GM12864 (cell line): ENCODE measurements at places on chromosomes 7 and 10.

GRCh38 chr7:25844102-25844870 lies 307.7 kb upstream of the NFE2L3 start:
- DNase-seq = no peak

- no peak for DNase-seq
Observed at GRCh38 chr7:1645071-1645409, 25.0 kb upstream of the ELFN1 start.

DNA sequence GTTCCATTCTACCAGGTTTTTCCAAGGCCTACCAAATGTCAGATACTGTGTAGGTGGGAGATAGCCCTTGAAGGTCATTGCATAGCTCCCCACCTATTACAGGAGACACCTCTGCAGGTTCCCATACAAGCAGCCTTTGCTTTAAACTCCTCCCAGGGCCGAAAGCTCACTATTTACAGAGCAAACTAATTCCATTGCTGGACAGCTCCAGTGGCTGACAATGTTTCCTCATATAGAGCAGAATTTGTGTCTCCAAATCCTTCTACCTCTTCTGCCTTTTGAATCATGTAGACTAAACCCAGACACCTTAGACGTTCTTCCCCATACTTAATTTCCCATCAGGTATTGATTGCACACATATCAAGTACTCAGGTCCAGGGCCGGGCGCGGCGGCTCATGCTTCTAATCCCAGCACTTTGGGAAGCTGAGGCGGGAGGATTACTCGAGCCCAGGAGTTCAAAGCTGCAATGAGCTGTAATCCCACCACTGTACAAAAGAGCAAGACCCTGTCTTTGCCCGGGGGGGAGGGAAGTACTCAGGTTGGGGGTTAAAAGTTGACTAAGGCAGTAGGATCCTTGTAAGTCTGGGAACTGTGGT lies 2.1 kb downstream of the CNNM1 start:
- no peak for DNase-seq

DNA sequence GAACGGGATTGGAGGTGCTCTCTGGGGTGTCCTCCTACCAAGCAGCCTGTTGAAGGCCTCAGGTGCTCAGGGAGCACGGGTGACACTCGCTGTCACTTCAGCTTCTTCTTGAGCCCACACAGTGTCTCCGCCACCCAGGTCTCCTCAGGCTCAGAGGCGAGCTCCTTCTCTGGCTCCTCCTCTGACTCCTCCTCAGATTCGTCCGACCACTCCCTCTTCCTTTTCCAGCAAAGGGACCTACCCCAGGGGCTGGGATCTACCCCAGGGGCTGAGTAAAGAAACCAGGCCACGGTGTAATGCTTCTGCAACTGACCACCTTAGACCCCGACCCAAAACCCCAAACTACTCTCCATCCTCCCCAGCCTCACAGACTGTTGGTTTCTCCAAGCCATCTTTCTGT lies 9.2 kb upstream of the RBAK start:
- DNase-seq = no peak

- no peak for DNase-seq
Observed at GRCh38 chr10:12700557-12700874, 301.0 kb downstream of the CCDC3 start.

- no peak for DNase-seq
Observed at GRCh38 chr10:117345143-117345542, 30.1 kb downstream of the PDZD8 start.

GRCh38 chr10:116690356-116691322 lies 51.7 kb downstream of the HSPA12A start:
- DNase-seq = no peak

GRCh38 chr7:157310676-157311185 lies 26.1 kb upstream of the DNAJB6 start:
- no peak for DNase-seq

- no peak for DNase-seq
Observed at GRCh38 chr7:39621261-39621660, 2.1 kb upstream of the RALA start.

- no peak for DNase-seq
Observed at GRCh38 chr10:124568339-124568738, 106.7 kb downstream of the LHPP start.

GRCh38 chr7:108492742-108493141 lies 33.2 kb downstream of the PNPLA8 start:
- DNase-seq = no peak

GRCh38 chr10:6297951-6298381 lies 95.2 kb downstream of the PFKFB3 start:
- no peak for DNase-seq

- no peak for DNase-seq
Observed at GRCh38 chr7:157943561-157943960, 606.8 kb downstream of the DNAJB6 start.

GRCh38 chr7:112271162-112271561 lies 64.7 kb downstream of the ZNF277 start:
- no peak for DNase-seq

- no peak for DNase-seq
Observed at GRCh38 chr7:47672977-47673381, 91.1 kb upstream of the TNS3 start.

DNA sequence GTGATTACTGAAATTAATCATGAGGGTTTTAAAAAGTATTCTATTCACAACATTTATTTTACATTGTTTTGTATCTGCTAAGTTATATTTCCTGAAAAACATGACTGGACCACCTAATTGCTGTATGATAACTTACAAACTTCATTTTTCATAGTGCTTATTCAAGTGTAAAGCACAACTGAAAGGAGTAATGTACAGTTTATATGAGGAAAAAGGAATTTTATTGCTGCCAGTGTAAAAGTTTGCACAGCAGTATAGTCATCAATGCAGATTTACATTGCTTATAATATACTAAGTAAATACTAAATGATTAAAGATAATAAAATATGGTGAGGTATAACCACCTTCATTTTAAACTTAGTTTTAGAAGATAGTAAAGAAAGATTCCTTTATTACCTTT lies 4.0 kb downstream of the PTEN start:
- DNase-seq = no peak

DNA sequence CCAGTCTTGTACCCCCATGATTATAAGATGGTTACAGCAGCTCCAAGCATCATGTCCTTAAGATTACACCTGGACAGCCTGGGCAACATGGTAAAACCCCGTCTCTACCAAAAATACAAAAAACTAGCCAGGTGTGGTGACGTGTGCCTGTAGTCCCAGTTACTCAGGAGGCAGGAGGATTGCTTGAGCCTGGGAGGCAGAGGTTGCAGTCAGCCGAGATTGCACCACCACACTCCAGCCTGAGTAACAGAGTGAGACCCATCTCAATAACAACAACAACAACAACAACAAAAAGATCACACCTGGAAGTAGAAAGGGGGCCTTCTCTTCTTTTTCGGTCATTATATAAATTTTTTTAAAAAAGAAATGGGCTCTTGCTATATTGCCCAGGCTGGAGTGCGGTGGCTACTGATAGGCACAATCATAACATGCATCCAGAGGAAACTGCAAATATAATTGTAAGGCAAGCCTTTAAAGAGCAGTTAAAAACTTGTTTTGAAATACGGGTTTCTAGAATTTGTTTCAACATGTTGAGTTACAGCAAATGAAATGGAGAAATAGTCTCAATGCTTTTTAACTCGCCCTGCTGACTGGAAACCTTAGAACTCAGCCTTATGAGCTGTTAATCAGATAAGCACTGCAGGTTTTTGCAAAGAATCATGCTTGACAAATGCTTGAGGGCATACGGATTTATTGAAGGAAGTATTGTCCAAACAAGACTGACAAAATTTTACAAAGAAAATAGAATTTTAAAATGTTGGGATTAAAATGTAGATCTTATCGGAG lies 4.7 kb upstream of the ENTPD7 start:
- no peak for DNase-seq

DNA sequence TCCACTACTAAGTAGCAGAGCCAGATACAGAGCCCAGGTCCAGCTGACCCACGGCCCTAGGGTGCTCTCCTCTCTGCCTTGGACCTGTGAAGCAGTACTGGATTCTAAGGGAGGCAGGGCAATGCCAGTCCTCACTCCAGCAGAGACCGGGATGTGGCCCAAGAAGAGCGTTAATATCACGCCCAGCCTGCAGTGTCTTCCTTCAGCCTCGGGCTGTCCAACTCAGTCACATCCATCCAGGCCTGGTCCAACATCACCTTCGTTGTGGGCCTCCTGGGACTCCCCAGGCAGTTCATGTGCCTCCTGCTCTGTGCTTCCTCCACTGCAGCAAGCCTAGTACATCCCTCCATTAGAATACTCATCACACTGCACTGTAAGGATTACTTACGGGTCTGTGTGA lies 114.5 kb downstream of the GRID1 start:
- no peak for DNase-seq

DNA sequence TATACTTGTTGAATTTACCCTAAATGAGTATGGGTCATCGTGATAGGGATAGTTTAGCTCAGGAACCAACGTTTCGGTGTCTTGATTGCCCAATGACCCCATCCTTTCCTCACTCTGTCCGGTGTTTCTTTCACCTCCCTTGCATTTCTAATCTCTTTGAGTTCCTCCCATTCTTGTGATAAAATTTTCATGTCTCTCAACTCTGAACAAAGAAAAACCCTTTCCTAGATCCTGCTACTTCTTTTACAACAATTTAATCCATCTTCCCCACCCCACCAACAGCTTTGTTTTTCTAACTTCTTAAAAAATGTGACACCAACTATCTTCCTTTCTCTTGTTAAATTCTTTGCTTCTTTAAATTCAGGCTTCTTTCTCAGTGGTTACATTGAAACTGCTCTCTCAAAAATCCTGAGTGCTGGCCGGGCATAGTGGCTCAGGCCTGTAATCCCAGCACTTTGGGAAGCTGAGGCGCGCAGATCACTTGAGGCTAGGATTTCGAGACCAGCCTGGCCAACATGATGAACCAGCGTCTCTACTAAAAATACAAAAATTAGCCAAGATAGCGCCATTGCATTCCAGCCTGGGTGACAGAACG lies 130.3 kb upstream of the MINDY3 start:
- no peak for DNase-seq

GRCh38 chr7:5214236-5214635 lies 24.2 kb downstream of the WIPI2 start:
- no peak for DNase-seq

DNA sequence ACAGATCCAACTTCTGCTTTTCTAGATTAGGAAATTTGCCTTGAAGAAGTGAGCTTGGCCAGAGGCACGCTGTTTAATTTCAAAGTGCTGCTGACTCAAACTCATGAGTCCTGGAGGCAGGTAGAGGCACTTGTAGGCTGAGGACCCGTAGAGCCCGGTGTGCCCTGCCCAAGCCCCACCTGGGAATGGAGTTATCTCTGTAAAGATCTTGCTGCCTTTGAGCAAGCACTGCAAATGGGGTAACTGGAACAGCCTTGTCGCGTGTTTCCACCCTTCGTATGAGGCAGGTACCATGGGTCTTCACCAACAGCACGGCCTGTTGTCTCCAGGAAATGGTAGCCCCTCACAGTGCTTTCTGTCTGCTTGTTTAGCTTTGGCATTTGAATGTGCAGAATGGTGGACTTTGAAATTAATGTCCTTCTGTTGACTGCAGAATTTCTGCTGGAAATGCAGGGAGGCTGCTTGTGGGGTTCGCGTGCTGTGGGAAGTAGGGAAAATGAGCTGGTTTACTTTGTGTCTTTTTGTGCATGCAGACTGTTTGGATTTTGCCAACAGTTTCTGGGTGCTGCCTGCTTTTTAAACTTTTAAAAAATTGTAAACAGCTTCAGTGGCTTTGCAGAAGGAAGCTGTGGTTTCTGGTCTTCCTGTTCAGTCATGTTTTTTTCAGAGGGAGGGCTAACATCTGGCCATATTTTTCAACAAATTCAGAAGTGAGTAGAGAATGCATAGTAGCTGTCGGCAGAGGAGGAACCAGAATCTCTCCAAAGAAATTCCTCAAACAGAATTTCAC lies 27.2 kb downstream of the CCM2 start:
- DNase-seq = peak; percentile 60

DNA sequence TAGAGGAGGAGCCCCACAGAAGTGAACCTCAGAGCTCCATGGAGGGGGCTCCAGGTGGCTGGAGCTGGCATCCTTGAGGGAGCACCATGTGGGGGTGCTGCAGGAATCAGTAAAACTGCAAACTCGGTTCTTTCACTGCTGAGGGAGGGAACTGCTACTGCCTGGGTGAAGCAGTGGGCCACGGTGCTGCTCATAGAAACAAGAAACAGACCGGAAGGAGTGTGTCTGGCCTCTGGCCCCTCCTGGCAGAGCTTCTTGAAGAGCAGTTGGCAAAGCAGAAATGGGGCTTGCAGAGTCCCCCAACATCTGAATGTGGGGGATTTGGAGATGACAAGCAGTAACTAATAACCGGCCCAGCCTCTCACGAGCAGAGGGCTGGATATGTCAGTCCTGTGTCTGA lies 23.8 kb downstream of the TACC2 start:
- DNase-seq = no peak

- no peak for DNase-seq
Observed at GRCh38 chr7:97421307-97421930, 303.9 kb downstream of the SDHAF3 start.

DNA sequence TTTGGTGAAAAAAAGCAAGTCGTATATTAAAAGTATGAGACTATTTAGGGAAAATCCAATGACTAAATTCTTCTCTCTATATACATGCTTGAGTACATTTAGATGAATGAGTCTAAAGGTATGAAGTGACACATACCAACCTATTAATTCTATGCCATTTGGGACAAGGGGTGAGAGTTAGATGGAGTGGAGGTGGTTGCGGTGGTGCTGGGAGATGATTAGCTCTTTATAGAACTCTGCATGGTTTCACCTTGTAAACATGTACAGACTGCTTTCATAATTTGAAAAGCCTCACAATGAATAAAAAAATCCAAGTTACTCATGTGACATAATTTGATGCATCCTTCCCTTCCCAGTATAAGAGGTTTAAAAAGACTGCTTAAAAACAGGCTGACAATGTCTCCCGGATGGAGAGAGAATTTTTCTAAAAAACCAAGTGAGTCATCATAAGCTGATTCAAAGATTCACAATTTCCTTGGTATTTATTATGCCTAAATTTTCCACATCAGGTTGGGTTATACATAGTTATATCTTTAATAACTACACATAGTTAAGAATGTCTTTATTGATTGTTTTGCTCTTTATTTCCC lies 572.8 kb downstream of the REEP3 start:
- no peak for DNase-seq

GRCh38 chr7:12685550-12685949 lies 1.9 kb upstream of the ARL4A start:
- DNase-seq = no peak

GRCh38 chr7:63900394-63901203 lies 98.0 kb upstream of the ZNF722 start:
- no peak for DNase-seq

DNA sequence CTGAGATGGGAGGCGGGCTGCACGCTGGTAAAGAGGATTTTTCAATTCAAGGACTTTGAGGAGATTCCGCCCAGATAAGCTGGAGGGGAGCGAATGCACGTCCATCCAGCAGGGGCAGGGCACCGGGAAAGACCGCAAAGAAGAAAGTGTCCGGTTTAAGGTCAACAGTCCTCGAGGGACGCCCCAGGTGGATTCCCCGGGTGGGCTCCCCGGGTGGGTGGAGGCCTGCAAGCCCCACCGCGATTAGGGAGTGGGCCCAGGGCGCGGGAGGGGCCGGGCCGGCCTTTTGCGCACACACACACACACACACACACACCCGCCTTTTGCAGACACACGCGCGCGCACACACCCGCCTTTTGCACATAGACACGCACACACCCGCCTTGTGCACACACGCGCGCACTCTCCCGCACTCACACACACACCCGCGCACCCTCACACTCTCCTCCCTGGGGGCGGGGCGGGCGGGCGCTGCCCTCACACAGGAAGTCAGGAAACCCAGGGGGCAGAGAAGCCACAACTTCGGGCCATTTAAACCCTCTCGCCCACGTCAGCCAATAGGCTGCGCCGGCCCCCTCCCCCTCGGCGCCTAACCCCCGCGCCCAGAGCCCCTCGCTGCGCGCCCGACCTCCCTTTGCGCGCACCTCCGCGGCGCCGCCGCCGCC lies 615 bp downstream of the ARHGAP12 start:
- DNase-seq = no peak

GRCh38 chr7:47518827-47519226 lies 63.1 kb downstream of the TNS3 start:
- no peak for DNase-seq
